ENCODE measurements at places on chromosomes 12 and 14. TPM values are rescaled to one million over a fixed set of nuclear protein-coding genes. Genes with fewer than 3 reads are reported as not detected.

The PIANP gene
- under 0.01 TPM for total RNA-seq

The B4GALNT1 gene
- 0.18 TPM for total RNA-seq

The ADAM21 gene
- 0.36 TPM for total RNA-seq

The RTL1 gene
- not detected for total RNA-seq

The CLEC1B gene
- total RNA-seq = not detected

The SLC17A8 gene
- total RNA-seq = not detected

The BEGAIN gene
- 0.18 TPM for total RNA-seq

DNA sequence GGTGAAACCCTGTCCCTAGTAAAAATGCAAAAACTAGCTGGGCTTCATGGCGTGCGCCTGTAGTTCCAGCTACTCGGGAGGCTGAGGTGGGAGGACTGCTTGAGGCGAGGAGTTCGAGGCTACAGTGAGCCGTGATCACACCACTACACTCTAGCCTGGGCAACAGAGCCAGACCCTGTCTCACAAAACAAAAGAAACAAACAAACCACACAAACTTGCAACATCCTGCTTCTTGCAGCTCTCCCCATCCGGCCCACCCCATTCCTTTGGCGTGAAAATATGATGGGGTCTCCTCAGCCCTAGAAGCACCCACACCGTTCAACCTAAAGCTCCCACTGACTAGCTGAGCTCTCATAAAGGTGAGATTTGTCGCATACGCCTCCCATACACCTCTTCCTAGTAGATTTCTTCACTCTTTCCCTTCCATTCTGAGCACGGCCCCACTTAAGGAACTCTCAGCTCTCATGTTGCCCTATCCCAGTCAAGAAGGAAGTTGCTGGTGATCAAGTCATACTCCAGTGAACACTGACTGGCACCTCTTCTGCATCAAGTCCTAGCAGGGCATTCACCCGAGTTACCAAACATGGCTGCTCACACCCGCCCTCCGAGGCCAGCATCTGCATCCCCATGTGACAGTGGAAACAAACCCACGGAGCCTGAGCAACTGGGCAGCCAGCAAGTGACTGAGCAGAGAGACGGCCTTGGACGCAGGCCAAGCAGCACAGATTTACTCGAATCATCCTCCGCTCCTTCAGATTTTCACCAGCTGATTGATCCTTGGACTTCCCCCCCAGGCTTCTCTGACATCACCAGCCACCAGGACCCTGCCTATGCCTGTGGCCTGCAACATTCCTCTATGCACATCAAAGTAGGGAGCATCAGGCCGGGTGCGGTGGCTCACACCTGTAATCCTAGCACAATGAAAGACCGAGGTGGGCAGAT, 18.9 kb upstream of the CD27 start:
- peak; percentile 6 for DNase-seq

DNA sequence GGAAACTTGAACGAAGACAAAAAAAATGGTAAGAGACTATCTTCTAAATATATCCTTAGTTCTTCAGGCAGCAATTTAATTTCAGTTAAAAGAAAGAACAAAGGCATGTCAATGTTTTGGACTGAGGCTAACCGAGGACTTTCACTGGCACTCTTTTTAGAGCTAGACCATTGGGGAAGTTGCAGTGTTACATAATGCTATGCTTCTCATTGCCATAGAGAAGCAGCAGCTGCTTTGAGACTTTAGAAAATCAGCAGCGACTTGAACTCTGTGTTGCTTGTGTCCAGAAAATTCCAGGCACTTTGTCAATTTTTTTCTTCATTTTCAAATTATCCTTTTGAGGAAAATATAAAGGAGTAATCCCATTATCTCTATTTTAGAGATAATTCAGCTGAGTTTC, 964.2 kb downstream of the NRXN3 start:
- no peak for DNase-seq

GRCh38 chr14:89243286-89243685, 173.7 kb downstream of the FOXN3 start:
- DNase-seq = no peak

- DNase-seq = no peak
Observed at GRCh38 chr14:73245480-73246325, 8.4 kb downstream of the PAPLN start.

DNA sequence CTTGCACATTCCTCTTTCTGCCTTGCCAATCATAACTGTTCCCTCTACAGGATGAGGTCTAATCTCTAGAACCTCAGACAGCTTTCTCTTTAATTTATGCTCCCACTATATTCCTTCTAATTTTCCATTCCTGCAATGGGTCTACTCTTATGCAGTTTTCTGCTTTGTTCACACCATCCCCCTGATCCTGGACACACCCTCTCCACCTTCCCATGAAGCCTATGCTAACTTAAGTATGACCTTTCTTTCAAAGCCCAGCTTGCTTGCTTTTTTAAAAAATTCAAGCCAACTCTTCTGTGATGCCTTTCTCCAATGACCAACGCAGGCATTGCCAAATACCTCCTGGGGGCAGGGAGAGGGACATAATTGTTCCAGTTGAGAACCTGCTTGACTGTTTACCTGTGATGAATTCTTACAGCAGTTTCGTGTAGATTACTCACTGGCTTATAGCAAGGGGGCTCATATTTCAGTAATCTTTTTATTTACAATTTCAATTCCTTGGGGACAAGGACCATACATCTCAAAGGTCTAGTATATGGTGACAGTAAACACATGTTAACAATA, 7.8 kb downstream of the SLC38A1 start:
- no peak for DNase-seq

GRCh38 chr12:116382686-116383530, 105.4 kb upstream of the MED13L start:
- DNase-seq = peak; percentile 99

- no peak for DNase-seq
Observed at GRCh38 chr12:11549119-11549518, 100.4 kb upstream of the ETV6 start.

GRCh38 chr12:1350055-1350933, 244.1 kb downstream of the FBXL14 start:
- peak; percentile 86 for DNase-seq

DNA sequence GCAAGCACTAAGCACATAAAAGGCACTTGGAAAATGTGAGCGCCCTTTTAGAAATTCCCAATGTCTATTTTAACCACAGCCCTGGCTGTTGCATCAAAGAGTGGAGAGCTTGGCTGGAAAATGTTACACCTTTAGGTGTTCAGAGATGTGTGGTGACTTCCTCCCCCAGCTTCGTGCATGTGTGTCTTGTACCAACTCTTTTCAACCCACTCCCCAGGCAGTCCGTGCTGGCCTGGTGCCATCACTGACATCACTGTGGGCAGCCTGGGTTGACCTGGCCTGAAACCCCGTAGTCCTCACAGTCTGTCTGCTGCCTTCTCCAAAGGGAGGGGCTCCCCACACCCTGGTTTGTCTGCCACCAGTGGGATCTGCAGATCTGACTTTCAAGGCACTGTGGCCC, 101.8 kb downstream of the SCARB1 start:
- no peak for DNase-seq

GRCh38 chr14:95267306-95267705, 52.4 kb downstream of the CLMN start:
- no peak for DNase-seq

DNA sequence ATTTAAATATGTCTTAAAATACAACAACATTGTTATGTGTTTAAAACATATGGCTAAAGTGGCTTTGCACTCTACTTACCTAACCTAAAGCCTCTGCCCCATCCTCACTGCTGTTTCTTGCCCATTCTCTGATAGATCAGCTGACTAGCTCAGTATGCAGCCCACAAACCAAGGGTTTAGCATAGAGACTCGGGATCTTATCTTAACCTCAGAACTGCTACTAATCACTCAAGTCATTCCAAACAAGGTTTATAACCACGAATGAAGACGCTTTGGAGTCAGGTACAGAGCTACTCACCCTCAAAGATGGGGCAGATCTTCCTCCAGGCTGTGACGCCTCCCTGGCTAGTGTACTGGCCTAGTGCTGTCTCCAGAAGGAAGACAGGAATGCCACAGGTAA, 19.3 kb downstream of the SLC6A13 start:
- no peak for DNase-seq

DNA sequence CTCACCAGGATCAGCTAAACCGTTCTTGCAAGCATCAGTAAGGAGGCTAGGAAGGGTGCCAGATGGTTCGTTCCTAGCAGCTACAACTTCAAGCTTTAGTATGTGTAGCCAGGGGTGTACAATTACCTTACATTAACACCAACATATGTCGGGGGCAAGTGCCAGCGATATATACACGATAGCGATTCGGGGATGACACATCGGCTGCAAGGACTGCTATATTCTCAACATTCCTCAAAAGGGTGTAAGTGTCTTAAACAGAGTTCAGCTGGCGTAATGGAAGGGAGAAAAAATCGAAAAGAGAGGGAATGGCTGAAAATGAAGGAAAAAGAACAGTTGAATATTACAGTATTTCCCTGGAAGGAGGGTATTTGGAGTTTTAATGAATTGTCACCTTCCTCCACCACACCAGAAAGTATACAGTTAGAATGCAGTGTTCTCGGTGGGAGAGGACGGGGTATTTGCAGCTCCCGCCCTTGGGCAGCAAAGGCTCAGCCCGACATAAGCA, 545 bp downstream of the LIMA1 start:
- DNase-seq = peak; percentile 77

GRCh38 chr12:14729586-14729985, 33.2 kb upstream of the GUCY2C start:
- DNase-seq = no peak

DNA sequence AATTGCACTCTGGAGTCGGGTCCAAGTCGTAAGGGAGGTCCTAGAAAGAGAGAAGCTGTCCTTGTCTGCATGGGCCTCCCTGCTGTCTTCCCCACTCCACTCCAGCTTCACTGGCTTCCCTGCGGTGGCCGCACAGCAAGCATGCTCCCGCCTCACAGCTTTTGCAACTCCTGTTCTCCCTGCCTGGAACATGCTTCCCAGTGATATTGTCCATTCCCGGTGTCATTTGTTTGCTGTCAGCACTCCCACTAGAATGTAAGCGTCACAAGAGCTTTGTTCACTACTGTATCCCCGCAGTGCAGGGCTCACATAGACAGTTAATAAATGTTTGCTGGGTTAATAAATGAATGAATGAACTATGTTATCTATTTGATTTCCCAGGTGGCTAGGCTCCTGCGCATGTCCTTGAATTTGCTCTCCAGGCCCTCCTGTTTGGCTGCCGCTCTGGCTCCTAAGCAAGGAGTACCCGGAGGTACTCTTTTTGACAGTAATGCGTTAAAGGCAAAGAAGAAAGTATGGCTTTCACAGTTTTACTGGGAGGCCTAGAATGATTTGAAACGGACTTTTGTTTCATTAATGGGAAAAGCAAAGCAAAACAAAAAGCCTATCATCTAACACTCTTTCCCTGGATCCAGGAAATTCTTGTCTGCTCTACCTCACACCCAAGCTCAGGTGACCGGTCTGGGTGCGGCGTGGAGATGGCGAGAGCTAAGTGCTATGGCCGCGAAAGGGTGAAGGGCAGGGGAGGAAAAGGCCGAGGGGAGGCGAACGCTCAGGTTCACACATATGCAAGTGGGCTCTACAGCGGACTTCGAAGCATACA, 6.2 kb upstream of the SLC7A7 start:
- no peak for DNase-seq

DNA sequence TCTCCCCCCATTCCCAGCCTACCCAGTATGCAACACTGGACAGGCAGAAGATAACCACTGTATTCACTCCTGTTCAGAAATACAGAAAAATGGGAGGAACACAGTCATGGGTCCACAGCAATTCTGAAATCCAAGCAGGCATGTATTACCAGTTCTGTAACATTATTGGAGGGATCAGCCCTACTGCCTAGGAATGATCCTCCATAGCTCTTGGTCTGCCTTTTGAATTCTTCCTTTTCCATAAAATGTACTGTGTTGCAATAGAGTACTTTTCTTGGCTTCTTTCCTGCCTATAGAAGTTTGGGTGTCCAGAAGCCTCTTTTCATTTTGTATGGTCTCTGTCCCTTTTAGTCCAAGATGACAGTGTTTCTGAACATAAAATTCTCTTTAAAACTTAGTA, 46.5 kb downstream of the SPATS2 start:
- DNase-seq = peak; percentile 25

DNA sequence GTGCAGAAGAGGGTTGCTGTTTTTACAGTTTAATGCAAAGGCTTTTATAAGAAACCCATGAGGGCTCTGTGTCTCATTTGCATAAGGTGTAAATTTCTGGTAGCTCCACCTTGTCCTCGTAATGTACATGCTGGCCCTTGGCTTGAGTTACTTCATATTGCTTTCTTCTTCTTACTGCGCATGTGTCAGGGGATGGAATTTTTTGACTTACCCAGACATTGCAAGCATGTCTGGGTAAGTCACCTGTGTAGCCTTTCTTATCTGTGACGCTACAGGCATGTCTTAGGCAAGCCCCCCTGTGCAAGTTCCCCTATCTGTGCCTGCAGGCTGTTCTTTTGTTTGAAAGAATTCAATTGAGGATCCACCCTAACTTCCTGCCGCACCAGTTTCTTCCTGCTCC, 274.2 kb downstream of the ETNK1 start:
- no peak for DNase-seq

GRCh38 chr14:21334202-21334906, 49.5 kb downstream of the SUPT16H start:
- no peak for DNase-seq

DNA sequence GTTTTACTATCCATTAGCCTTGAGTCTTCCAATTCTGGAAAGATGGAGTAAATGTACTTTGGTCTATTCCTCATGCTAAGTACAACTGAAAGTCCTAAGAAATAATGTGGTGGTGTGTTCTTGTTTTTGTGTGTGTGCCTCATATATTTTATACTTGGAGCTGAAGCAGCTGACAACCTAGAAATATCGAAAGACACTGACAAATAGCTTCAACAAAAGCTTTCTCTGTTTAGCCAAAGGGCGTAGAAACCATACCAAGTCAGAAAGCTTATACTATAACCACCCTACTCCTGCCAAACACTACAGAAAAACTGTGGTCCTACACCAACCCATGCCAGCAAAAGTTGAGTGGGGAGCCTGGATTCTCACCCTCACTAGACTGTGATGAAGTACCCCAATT, 188.4 kb downstream of the GPHN start:
- DNase-seq = no peak

DNA sequence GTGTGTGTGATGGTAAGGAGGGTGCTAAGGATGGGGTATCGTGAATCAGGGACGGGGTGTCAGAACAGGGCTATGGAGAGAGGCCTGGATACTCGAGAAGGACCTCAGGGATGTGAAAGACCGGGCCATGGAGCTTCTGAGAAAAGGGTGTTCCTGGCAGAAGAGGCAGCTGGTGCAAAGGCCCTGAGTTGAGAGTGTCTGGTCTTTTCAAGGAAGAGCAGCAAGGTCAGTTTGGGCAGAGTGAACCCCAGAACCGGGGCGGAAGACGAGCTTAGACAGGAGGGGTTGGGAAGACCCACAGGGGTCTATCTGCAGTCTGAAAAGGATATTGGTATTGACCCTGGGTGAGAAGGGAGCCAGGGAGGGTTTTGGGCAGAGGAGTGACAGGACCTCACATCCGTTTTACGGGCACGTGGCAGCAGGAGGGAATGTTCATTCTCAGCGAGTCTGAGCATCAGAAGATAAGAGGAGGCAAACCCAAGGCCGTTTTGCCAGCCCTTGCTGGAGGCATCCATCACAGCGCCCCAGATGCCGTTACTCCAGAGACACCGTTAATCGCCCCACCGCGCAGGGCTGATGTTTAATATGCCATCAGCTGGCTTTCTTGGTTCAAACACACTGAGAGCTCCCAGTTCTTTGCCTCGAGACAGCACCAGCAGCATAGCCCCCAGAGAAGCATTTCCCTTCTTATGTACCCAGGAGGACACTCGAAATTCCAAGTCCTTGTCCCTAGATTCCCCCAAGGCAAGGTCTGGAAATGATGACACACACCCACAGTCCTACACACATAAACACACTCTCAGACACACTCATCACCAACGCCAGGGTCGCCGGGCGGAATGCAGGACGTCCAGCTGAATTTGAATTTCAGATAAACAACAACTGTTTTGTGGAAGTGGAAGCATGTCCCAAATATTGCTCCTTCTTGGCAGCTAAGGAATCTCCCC, 41.4 kb upstream of the EML1 start:
- peak; percentile 69 for DNase-seq
